ENCODE measurements at places on chromosomes 5 and 9.

- no peak for DNase-seq
Observed at GRCh38 chr9:21576331-21577189, 94.4 kb upstream of the IFNE start.

DNA sequence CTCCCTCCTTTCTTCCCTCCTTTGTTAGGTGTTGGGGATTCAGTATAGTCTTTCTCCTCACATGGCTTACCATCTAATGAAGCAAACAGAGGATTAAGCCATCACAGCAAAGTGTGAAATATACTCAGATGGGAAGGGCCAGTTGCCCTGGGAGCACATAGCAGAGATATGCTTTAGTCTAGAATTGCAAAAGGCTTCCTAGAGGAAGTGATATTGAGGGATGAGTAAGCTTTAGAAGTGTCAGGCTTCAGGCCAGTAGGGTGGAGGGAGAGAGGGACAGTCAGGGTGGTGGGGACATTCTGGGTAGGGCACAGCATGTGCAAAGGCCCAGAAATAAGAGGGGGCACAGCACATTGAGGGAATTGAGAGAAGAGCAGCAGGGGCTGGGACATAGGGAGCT is 46.2 kb upstream of the GLRA1 start:
- DNase-seq, result no peak

GRCh38 chr9:125360601-125361000 is 99.0 kb downstream of the GAPVD1 start:
- no peak for DNase-seq

DNA sequence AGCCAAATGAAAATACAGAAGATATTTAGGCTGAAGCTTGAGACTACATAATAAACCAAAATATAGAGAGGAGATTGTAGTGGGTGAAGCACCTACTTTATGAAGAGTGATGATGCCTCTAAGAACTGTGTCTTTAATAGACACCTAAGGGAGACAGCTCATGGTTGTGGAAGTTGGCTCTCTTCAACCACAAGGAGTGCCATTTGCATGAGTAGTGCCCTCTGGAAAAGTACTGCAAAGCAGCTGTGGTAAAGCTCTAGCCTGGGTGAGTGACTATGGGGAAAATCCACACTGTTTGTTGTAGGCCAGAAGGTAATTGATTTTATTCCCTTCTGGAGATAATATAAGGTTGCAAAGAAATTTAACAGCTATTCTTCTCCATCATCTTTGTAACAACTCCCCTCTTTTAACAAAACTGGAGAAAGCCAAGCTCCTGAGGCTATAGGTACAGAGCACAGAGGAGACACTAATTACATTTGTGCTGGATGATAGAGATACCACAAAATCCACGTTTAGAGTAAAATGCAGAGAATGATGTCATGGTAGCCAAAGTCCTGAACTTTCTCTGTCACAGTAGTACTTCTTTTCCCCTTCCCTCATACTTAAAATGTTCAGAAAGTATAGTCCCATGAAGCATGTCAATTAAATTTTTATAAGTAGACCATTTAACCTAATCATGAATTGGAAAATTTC is 122.8 kb downstream of the STARD4 start:
- no peak for DNase-seq

- peak; percentile 78 for DNase-seq
Observed at GRCh38 chr5:68287976-68288706, 72.6 kb downstream of the PIK3R1 start.

DNA sequence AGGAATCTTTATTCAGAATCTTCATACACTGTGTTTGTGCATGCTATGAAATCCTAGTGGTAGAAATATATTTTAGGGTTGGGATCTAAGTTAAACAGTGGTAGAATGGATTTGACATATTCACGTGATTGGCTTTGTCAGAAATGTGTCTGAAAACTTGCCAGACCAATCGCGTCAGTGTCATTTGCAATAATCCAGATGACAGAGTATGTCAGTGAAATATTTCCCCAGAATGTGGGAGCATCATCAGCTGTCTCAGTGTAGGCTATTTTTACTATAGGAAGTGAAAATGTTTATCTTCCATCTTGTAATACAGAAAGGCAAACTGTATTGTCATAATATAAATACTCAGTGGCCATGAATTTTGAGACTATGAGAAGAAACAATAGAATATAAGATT is 220.6 kb upstream of the EDIL3 start:
- DNase-seq, result no peak

DNA sequence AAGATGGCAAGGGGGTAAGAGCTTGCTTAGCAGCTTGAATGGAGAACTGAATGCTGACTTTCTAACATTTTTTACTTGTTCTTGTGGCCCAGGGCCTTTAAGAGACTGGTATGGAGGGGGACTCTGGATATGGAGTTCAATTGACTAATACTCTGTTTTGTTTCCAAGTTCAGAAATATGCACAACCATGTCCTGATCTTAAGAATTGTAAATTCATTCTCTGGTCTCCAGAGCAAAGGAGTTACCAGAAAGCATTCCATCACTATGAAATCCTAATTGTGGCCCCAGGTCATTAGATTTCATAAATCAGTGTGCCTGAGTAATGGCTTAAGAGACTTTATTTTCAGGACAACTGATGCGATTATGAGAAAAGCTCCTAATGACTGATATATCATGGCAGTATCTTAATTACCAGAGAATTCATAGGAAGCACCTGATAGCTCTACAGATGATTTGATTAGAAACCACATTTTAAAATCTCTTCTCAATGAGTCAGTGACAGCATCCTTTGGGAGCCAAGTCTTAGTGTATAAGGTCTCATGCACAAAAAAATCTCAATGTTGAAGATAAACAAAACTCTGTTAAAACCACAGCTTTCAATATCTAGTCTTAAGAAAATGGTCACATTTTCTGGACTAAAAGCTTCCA is 613.6 kb upstream of the KLF4 start:
- no peak for DNase-seq

- no peak for DNase-seq
Observed at GRCh38 chr5:159787837-159788236, 128.4 kb upstream of the ADRA1B start.

DNA sequence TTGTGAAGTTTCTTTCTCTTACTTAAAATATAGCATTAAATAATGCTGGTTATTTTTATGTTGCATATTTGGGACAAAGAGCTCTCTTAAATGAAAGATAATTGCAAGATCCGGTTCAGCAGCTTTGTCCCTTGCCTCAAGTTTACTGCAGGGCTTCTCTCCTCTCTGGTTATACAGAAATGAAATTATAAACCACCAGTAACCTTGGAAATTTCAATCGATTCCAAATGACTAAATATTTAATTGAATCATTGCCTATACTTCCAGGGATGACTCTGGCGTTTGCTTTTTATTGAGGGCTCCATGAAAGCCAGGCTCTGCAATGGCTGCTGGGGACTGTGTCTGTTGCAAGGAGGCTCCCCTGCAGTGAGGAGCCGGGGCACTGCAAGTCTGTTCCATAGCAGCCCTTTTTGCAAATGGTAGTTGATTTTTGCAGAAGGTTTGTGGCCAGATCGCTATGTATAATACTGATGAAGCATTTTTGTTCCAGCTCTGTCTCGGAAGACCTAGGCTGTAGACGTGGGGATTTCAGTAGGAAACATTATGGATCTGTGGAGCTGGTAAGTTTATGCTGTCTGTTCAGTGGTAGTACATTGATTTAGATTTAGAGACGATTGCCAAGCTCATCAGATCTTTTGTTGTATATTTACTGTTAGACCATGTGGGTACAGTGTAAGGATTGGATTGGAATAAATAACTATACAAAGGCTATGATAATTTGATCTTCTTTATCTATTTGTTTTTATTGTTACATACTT is at the start of gene GARNL3:
TSS of gene GARNL3 (plus strand) at position 313 of the 758 bp plus-strand sequence. CDS start at position 417, 104 bp downstream.
- DNase-seq, result peak; percentile 87

Measured in G401 (cell line).